ENCODE measurements at places on chromosomes 11 and 22. TPM values are rescaled to one million over a fixed set of nuclear protein-coding genes. Genes with fewer than 3 reads are reported as not detected.

The PHLDA2 gene
- 1.2 TPM for total RNA-seq

The MAJIN gene
- not detected for total RNA-seq

The LRP4 gene
- total RNA-seq, result 25.0 TPM

The CARNS1 gene
- 0.07 TPM for total RNA-seq

The SLC22A12 gene
- total RNA-seq, result not detected

The LRRC32 gene
- 0.39 TPM for total RNA-seq

- no peaks in the 10 kb centered on the region for H3K27me3 ChIP-seq
- H3K27ac ChIP-seq, result no peak overlapping the region
- no peak overlapping the region for H3K4me3 ChIP-seq
- peaks cover 8% of the 10 kb centered on the region for H3K4me1 ChIP-seq
- DNase-seq, result no peak
- no peaks in the 10 kb centered on the region for H3K36me3 ChIP-seq
These were observed 720.0 kb upstream of the CNTN5 start for GRCh38 chr11:98300719-98301118.

DNA sequence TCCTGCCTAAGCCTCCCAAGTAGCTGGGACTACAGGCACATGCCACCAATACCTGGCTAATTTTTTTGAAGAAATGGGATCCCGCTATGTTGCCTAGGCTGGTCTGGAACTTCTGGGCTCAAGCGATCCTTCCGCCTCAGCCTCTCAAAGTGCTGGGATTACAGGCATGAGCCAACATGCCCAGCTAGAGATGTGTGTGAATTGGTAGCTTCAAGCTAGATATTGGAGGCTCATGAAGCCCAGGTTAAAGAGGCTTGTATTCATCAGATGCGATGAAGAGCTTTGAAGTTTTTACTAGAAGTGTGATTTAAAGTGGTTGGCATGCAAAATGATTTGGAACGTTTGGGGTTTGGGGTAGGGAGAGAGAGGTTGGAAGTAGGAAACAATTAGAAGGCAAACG lies 19.6 kb downstream of the NF2 start:
- H3K36me3 ChIP-seq, result no peaks in the 10 kb centered on the region
- DNase-seq, result no peak

GRCh38 chr11:93821617-93822016 lies 28.8 kb downstream of the VSTM5 start:
- H3K4me1 ChIP-seq, result peaks cover 17% of the 10 kb centered on the region
- no peak for DNase-seq
- no peaks in the 10 kb centered on the region for H3K27me3 ChIP-seq
- H3K36me3 ChIP-seq, result no peaks in the 10 kb centered on the region
- H3K4me3 ChIP-seq, result no peak overlapping the region

GRCh38 chr11:117888139-117888566 lies 11.7 kb upstream of the FXYD6 start:
- no peak overlapping the region for H3K4me3 ChIP-seq
- H3K4me1 ChIP-seq, result peaks cover 13% of the 10 kb centered on the region

DNA sequence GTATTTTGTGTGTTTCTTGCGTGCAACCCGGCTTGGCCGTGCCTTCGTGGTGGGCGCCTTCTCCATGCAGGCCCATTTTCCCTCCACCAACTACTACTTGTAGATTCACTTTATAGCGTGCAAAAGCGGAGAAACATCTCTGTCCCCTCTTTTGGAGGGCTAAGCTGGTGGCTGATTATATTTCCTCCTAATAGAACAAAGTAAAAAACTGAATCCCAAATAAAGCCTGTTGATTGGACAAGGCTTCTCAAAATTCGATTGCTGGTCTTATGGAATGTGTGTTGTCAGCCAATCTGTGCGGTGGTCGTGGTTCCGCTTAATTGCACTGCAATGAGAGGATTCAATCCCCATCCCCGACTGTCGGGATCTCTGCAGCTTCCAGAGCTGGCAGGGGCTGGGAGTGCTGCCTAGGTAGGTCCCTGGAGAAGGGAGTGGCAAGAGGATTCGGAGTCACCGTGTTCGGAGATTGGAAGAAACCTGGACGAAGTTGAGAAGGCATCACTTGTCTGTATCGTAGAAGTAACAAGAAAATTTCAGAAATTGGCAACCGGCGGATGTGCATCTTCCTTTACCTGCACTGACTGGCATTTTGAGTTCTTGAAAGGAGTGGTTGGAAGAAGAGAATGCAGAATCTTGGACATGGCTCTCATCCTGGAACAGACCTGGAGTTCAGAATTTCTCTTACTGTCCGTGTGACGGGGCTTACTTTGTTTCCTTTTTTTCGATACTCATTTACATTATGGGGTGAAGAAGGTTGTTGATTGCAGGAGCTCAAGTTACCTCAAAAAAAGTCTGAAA lies 1.1 kb downstream of the HMGXB4 start:
- H3K4me1 ChIP-seq, result peaks cover 7% of the 10 kb centered on the region
- peak overlapping the region; percentile 94 for H3K4me3 ChIP-seq
- no peaks in the 10 kb centered on the region for H3K36me3 ChIP-seq
- no peaks in the 10 kb centered on the region for H3K27me3 ChIP-seq
- no peak for DNase-seq

DNA sequence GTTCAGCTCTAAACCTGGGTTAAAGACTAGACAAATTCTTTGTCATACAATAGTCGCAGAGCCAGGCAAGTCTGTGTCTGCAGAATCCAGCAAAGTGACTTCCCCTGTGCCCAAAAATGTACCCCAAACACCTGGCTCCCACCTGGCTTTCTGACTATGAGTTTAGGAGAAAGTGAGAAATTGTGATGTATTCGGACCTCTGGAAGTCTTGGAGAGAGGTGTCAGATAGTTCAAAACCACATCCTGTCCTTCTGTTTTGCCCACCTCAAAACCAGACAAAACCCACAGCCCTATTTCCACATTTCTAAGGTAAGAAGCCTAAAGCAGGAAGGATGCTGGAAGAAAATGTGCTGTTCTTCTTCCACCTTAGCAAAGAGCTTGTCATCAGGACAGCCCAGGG lies 63.8 kb upstream of the CLMP start:
- DNase-seq, result no peak
- peaks cover 2% of the 10 kb centered on the region for H3K27me3 ChIP-seq

DNA sequence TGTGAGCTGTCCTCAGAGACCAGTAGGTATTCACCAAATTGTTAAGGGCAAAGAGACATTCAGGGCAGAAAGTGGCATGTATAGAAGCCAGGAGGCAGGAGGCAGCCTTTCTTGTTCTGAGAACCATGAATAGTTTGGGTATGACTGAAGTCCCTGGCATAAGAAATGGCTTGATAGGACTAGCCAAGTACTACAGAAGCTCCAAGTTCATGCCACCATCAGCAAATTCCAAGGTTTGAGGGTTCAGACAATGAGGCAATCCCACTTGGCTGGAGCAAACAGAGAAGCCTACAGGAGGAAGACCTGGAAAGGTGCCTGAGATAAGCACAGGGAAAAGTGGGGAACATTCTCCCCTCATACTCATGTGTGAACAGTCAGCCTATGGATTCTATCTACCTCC lies 25.8 kb downstream of the XRRA1 start:
- no peak overlapping the region for H3K4me3 ChIP-seq
- no peaks in the 10 kb centered on the region for H3K36me3 ChIP-seq
- DNase-seq, result no peak
- H3K27ac ChIP-seq, result no peak overlapping the region
- H3K27me3 ChIP-seq, result no peaks in the 10 kb centered on the region
- H3K4me1 ChIP-seq, result no peaks in the 10 kb centered on the region

GRCh38 chr11:105827906-105828305 lies 194.1 kb downstream of the MSANTD4 start:
- DNase-seq, result no peak
- H3K27ac ChIP-seq, result no peak overlapping the region
- no peaks in the 10 kb centered on the region for H3K27me3 ChIP-seq
- peaks cover 3% of the 10 kb centered on the region for H3K4me1 ChIP-seq

- no peaks in the 10 kb centered on the region for H3K27me3 ChIP-seq
- H3K4me1 ChIP-seq, result no peaks in the 10 kb centered on the region
- no peak overlapping the region for H3K4me3 ChIP-seq
These were observed 9.0 kb upstream of the AGBL2 start for GRCh38 chr11:47724041-47724729.

DNA sequence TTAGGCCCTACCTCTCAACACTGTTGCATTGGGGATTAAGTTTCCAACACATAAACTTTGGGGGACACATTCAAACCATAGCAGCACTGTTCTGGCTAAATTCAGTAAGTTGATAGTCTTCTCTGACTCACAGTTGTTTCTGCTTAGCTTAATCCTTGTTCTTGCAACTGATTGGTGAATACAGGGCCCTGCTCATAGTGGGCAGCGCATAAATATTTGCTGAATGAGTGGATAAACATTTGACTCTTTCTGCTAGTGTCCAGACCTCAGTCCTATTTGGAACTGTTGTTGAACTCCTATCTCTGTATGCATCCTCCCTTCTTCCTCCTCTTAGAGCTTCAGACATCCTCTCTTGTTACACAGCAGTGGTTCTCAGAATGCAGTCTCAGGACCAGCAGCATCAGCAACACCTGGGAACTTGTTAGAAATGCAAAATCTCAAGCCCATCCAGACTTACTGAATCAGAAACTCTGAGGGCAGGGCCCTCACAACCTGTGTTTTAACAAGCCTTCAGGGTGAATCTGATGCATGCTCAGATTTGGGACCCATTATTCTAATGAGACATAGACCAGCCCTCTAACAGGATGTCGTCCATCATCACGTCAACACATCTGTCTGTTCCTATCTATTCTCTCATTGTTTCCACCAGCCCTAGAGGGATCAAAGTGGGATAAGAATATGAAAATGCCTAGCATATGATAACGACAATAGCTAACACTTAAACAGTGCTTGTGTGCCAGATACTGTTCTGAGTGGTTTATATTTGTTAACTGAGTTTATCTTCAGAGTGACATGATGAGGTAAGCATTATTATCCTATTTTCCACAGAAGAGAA lies 22.3 kb downstream of the SPON1 start:
- H3K4me1 ChIP-seq, result no peaks in the 10 kb centered on the region
- DNase-seq, result no peak
- no peak overlapping the region for H3K4me3 ChIP-seq

GRCh38 chr22:36795633-36796032 lies 19.7 kb upstream of the IFT27 start:
- no peaks in the 10 kb centered on the region for H3K36me3 ChIP-seq
- peaks cover 3% of the 10 kb centered on the region for H3K27me3 ChIP-seq
- H3K4me1 ChIP-seq, result peaks cover 13% of the 10 kb centered on the region
- H3K27ac ChIP-seq, result no peak overlapping the region
- no peak for DNase-seq

- H3K27me3 ChIP-seq, result peaks cover 7% of the 10 kb centered on the region
- no peaks in the 10 kb centered on the region for H3K36me3 ChIP-seq
- H3K27ac ChIP-seq, result peak overlapping the region; percentile 77
- peaks cover 17% of the 10 kb centered on the region for H3K4me1 ChIP-seq
These were observed 1331.3 kb downstream of the BRD1 start for GRCh38 chr22:48496226-48496845.

All from glutamatergic neuron (in vitro differentiated cells).